ENCODE measurements at places on chromosomes 7 and 10.

- peak; percentile 73 for DNase-seq
Observed at GRCh38 chr10:22631646-22632278, 82.6 kb downstream of the PIP4K2A start.

GRCh38 chr7:47557694-47558670 is 23.9 kb downstream of the TNS3 start:
- no peak for DNase-seq

- no peak for DNase-seq
Observed at GRCh38 chr10:58807629-58808022, 295.0 kb downstream of the BICC1 start.

DNA sequence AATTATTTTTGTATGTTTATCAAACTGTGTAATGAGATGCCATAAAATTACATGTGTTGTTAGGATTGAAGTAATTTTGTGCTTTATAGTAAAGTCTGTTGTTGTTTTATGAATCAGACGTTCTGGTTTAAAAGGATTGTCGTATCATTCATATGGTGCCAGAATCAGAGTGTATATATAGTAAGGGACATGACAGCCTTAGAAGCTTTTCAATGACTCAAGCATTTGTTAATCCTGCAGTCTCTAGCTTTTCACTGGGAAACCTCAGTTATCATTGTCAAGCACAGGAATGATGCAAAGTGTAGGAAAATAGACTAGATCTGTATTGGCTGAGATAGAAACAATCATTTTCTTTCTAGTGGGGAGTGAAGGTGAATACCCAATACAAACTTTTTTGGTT is 57.5 kb downstream of the TRRAP start:
- DNase-seq, result no peak

DNA sequence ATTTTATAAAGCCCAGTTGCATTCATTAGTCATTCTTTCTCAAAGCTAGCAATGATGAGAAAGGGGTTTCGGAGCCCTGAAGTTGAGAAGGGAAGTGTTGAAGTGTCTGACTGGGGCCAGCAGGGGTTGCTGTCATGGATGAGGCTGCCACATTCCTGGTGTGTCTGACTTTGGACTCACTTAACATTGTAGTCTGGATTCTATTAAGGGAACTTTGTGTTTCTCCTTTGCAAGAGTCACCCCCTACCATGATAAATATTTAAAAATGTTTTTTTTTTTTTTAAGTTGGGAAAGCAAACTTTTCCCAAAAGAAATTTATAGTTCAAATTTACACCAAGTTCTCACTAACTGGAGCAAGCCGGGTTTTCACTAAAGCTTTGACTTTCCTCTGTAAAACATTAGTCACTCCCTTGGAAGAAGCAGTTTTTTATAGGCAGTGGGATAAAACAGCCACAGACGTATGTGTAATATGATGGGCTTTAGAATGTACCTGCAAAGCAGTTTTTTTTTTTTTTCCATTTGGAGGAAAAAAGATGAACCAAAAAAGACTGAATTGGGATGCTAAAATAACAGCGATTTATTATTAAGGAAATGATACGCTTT is 243.6 kb downstream of the TWIST1 start:
- no peak for DNase-seq

DNA sequence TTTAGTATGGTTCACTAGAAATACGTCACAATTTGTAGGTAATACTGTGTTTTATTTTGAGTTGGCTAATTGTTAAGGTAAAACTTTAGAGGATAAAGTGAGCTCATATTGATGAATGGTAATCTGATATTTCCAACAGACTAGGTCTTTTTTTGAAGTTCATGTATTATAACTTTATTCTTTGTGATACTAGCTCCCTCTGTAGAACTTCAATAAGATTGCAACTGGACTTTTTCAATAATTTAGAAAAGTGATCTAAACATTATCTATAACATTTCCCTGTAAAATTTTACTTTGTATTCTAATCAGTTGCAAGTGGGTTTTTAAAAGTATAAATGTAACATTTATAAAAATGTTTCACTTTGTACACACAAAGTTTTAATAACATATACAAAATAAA is 83.5 kb downstream of the ADK start:
- no peak for DNase-seq

GRCh38 chr10:46304062-46304461 is 17.3 kb downstream of the ANTXRL start:
- DNase-seq, result no peak

GRCh38 chr7:157432541-157432956 is 95.7 kb downstream of the DNAJB6 start:
- no peak for DNase-seq

- DNase-seq, result no peak
Observed at GRCh38 chr10:114856544-114857287, 35.1 kb downstream of the FHIP2A start.

DNA sequence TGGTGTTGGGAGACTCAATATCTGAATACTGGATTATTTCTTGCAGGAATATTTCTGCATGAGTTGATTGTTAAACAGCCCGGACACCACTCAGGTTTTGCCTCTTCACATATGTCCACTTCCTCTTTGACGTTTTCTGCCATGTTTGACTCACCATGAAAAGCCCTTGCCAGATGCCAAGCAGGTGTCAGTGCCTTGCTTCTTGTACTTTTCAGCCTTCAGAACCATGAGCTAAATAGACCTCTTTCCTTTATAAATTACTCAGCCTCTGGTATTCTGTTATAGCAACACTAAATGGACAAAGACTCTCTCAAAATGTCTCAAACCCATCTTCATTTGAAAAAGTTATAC is 24.7 kb upstream of the MACC1 start:
- DNase-seq, result no peak

DNA sequence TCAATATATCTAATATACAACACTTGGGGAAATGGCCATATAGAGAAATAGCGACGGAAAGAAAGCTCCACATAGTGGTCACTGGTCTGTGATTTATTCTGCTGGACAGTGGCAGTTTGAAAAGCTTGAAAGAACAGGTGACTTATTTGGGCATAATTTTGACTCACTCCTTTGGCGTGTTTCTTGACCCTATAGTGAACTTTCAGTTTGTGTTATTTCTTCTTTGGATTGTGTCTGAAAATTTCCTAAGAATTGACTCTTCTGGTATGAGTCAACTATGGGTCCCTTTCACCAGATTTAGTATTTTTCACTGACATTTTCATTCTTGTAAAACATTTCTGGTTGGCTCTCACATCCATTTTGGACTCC is 25.8 kb upstream of the IMMP2L start:
- DNase-seq, result no peak

GRCh38 chr10:3435671-3436070 is 263.1 kb upstream of the PITRM1 start:
- no peak for DNase-seq

- DNase-seq, result no peak
Observed at GRCh38 chr7:27186668-27187474, 1.8 kb upstream of the HOXA11 start.

DNA sequence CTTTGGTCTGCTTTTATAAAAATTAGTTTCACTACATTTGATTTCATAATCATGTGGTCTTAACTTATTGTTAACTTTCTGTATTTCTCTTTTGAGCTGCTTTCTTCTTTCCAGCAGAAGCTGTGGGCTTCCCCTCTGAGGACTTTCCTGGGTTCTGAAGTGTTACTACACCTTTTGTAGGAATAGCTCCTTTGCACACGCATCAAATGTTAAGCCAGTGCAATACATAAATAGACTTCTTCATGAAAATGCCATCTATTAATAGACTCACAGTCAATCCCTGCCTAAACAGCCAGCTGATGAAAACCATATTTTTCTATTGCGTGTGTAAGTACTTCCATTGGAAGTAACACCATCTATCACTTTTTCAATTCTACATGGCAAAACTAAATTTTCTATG is 1.5 kb downstream of the ABCB4 start:
- no peak for DNase-seq

DNA sequence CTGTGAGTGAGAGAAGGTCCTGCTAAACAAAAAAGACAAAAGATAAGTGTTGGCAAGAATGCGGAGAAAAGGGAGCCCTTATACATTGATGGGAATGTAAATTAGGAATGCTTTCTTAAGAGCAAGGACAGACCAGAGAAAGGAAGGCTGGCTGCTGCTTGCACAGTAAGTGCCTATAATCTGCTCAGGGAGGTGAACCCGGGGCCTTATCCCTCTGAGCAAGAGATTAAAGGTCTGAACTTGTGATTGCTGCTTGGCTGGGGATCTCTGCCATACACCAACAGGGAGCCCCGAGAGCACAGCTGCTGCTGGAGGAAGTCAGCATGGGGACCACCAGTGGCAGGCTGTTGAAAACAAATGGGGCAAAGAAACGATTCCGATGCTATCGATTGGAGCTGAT is 32.0 kb upstream of the CRTAC1 start:
- DNase-seq, result no peak

GRCh38 chr10:117675514-117676055 is 133.0 kb downstream of the EMX2 start:
- no peak for DNase-seq

GRCh38 chr7:158000160-158000559 is 587.5 kb downstream of the PTPRN2 start:
- DNase-seq, result no peak

DNA sequence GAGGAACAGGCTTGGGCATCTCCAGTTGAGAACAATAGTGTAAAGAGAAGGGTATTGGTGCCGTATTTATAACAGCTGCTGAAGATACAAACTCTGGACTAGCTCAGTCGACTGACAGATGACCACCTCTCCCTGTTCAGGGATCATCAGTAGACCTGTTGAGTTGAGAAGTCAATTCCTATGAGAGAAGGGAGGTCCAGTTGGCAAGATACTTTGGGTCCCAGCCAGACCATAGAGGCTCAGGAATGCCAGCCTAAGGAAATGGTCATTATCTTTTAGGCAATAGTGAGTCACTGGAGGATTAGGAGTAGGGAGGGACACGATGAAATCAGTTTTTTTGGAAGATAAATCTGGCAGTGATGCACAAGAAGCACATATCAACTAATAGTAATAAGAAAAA is 202.9 kb downstream of the TRIL start:
- DNase-seq, result no peak

- DNase-seq, result no peak
Observed at GRCh38 chr10:58201704-58202103, 66.0 kb downstream of the IPMK start.

GRCh38 chr10:133298466-133298865 is 10.2 kb downstream of the TUBGCP2 start:
- no peak for DNase-seq

DNA sequence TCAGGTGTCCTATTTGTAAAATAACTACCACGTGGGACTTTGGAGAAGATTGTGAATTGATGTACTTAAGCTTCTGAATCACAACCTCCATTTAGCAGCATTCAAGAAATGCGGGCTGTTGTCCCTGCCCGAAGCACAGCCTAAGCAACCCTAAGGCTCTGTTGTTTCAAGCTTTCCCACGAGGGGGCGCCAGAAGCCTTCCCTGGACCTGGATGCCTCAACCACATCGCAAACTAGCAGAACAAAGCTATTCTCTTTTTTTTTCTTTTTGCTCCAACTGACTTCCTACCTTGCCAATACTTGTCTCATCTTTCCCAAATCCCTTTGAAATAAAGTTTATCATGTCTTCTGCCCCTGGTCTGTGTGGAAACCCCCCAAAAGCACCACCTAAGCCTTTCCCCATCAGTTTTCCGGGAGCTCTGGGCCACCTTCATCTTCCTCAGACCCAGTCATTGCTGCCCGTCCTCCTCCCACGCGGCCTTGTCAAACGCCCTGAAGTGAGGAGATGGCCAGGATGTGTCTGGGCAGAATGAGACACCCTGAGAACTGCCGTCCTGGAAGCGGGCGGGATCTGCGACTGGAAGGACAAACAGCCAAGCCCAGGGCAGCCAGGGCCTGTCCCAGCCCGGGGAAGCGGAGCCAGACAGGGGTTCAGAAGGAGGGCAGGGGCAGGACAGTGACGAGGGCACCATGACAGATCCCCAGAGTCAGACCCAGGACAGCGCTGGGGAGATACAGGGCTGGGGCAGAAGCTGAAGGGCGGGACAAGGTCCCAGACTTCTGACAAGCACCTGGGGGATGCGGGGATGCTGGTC is 112.7 kb downstream of the SLIT1 start:
- peak; percentile 75 for DNase-seq

DNA sequence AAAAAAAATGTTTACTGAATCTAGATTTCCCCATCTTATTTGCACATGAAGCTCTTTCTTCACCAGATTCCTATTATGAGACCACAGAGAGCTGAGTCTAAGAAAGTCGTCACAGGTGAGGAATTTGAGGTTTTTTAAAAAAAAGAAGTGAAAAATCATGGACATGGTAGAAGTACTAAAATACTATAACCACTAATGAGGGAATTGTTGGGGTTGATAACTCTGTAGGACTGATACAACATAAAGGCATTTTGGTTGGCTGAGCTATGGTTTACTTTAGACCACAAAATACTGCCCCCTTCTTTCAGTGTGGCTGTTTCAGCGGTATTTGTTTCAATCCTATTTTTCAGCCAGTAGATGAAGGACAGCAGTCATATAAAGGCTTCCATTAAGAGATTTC is 1111.3 kb downstream of the TYW1 start:
- DNase-seq, result no peak

- DNase-seq, result no peak
Observed at GRCh38 chr7:44681645-44682044, 67.0 kb upstream of the ZMIZ2 start.

DNA sequence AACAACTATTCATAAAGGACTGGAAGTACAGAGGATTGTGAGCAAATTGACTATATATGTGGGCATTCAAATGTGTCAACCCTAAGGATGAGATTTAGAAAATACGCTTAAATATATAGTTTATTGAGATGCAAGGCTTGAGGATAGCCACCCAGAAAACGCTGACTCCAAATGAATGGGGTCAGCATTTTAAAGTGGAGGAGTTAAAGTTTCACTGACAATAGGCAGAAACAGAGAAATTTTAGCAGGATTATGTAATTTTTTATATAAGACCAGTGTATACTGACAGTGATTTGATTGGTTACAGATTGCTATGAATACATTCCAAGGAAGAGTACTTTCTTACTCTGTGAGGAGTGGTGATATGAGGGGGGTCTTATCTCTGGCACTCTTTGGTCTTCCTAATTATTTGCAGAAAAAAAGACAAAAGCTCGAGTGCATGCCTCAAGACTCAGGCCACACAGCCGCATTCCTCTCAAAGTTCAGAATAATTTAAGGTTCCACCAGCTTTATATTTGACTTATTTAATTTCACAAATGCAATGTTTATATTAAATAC is 38.6 kb upstream of the ARL4A start:
- DNase-seq, result no peak

DNA sequence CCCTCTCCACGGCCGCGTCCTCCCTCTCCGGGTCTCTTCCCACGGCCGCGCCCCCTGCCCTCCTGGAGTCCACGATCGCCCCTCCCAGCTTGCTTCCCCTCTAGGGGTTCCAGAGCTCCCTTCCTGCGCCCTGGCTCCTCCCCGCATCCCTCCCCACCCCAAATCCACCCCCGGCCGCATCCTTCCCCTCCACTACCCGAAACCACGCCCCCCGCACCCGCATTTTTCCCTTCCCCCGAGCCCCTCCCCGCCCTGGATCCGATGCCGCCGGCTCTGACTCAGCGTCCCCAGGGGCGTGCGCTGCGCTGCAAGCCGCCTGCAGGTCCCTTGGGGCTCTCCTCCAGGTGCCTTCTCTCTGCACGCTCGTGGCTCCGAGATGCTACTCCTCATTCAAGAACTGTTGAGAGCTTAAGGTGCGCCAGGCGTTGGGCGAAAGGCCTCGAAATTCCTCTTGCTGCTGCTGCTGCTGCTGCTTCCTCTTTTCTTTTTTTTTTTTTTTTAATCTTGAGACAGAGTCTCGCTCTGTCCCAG is 372 bp upstream of the TMEM130 start:
- DNase-seq, result peak; percentile 73

GRCh38 chr10:127207081-127207480 is 10.7 kb upstream of the INSYN2A start:
- DNase-seq, result no peak

GRCh38 chr7:42596737-42597136 is 315.1 kb downstream of the C7orf25 start:
- no peak for DNase-seq

- no peak for DNase-seq
Observed at GRCh38 chr10:99834410-99834809, 52.0 kb downstream of the ABCC2 start.

All from nucleus accumbens (tissue), 56 donors.